T-helper 17 cell (primary cell): ENCODE measurements at places on chromosomes 2 and 18.

DNA sequence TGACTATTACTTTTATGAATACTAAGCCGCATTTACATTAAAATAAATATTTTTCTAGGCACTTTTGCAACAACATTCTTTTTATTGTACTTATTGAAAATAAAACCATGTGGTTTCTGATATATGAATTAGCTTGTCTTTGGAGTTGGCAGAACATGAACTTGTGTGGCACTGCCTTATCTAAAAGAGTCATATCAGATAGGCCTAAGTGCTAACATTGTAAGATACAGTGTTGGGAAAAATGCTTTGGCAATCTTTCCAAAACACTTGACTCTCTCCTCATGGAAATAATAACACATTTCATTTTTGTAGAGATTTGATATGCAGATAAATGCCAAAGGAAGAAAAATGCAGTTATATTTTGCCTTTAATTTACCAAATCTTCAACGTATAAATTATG is 191.7 kb downstream of the ERBB4 start:
- DNase-seq, result no peak

- no peak for DNase-seq
These were observed 164.1 kb downstream of the KIAA1328 start for GRCh38 chr18:36993068-36993467.

DNA sequence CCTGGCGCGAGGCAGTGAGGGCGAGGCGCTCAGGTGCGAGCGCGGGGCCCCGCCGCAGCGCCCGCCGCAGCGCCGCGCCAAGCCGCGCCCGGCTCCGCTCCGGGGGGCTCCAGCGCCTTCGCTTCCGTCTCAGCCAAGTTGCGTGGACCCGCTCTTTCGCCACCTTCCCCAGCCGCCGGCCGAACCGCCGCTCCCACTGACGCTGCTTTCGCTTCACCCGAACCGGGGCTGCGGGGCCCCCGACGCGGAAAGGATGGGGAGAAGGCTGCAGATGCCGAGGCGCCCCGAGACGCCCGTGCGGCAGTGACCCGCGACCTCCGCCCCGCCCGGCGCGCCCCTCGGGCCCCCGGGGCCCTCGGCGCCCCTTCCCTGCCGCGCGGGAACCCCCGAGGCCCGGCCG is 328 bp upstream of the INHBB start:
- no peak for DNase-seq

DNA sequence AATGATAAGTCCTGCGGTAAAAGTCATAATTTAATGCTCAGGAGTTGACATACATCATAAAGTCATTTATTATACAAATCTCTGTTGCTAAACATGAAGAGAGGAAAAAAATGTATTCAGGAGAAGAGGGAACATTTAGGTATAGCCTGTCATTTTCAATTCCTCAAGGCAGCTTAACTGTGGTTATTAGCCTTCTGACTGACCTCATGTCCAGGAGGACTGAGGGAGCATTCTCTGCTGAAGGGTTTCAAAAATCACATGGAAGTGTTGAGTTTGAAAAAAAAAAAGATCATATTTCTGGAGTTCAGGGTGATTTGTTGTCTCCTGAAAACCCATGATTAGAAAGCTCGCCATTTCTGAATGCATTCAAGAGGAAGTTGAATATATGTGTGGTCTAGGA is 1371.1 kb upstream of the LRRTM1 start:
- DNase-seq, result no peak

DNA sequence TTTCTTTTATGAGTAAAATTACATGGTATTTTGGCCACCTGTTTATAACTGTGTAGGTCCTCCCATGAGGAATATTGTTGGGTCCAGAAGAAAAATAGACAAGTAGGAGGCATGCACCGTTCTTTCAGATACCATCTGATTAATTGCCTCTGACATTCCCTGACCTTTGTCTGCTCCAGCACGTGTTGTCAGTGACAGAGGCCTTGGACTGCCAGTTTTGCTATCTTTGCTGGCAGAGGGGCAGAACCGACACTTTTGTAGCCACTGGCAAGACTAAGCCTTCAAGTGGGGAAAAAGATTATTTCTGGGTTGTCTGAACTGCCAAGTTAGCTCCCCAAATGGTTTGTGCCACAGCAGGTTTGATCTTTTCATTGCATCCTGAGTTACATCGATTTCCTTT is 276.9 kb downstream of the CAMKMT start:
- DNase-seq, result no peak

GRCh38 chr2:165192729-165193128 is 11.1 kb downstream of the SCN3A start:
- DNase-seq, result no peak

- no peak for DNase-seq
These were observed 1231.2 kb upstream of the ZEB2 start for GRCh38 chr2:145751155-145751554.

DNA sequence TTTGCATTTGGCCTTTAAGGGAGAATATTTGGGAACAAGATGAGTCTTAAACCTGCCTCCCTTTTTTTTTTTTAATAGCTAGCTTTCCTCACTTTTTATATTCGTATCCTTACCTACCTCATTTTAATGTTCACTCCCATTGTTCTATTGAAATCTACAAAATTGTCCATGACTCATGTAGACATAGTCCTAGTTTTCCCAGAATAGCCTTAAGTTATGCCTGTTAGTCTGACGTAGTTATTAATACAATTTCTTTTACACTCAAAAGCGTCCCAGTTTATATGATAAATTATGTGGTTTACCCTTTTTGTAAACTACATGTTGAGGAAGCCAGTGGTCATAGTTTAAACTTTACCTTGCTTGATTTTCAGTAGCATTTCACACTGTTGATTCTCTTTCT is 73.4 kb downstream of the UBR3 start:
- DNase-seq, result no peak

DNA sequence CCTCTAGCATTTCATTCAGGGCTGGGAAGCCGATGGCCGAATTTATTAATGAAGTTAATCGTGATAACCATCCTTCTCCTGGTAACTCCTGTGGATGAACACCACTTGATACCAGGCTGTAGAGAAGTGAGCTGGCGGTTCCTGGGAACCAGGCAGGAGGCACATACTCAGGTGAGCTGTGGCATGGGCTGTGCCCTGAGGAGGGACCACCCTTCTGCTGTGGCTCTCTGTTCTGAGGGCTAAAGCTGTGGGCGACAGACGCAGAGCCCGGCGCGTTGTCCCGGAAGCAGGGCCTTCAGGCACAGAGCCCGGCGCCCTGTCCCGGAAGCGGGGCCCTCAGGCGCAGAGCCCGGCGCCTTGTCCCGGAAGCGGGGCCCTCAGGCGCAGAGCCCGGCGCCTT is 462.3 kb upstream of the SALL3 start:
- DNase-seq, result no peak

DNA sequence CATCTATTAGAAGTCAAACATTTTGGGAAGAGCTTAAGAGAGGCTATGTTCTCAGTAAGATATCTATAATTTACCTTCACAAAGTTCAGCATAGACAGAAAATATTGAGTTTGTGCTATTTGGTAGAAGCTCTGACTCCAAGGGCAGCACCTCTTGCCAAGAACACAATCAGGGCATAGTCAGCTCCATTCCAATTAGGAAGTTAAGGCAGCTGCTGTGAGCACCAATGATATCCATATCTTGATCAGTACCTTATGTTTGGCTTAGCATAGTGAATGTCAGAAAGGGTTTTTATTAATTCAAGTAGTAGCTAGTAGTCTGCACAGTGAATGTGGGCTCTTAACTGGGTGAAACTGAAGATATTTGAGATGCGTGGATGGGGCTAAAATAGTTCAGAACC is 86.4 kb upstream of the SPRED2 start:
- DNase-seq, result no peak

- no peak for DNase-seq
These were observed 148.8 kb downstream of the SMAD7 start for GRCh38 chr18:48801728-48802542.

DNA sequence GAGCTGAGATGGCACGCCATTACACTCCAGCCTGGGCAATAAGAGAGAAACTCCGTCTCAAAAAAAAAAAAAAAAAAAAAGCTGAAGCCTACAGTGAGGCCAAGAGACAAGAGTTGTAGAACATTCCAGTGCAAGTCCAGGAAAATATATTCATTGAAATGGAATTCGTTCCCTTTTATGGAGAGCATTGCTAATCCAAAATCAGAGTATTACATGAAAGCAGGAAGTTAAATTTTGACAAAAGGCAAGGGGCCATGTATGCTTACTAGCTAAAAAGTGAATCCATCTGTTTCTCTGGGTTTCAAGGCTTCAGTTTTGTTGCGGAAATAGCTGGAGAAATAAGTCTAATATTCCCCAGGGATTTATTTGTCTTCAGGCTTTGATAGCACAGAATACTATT is 471.7 kb downstream of the THSD7B start:
- DNase-seq, result no peak

GRCh38 chr2:27655155-27655951 is 8.1 kb downstream of the SUPT7L start:
- no peak for DNase-seq

GRCh38 chr2:141522048-141522447 is 608.8 kb downstream of the LRP1B start:
- DNase-seq, result no peak

GRCh38 chr2:66084948-66085590 is 349.9 kb upstream of the MEIS1 start:
- DNase-seq, result no peak

DNA sequence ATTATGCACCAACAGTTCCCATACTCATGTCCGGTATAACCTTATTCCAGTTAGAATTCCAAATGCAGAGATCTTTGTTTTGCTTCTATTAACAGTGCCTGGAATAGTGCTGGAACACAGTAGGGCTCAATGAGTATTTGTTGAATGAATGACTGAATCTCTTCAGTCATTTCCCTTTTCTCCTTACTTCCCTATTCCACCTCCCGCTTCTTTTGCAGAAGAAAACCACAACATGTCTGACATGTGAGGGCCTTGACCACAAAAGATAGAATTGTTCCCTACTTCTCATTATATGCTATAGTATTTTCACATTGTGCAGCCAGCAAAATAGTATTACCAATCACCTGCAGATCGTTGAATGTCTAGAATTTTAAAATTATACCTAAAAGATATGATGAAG is 19.5 kb upstream of the HNRNPLL start:
- no peak for DNase-seq

- DNase-seq, result no peak
These were observed 76.5 kb downstream of the CYBRD1 start for GRCh38 chr2:171598713-171599319.

- no peak for DNase-seq
These were observed 112.3 kb upstream of the ZNF521 start for GRCh38 chr18:25464227-25464626.

DNA sequence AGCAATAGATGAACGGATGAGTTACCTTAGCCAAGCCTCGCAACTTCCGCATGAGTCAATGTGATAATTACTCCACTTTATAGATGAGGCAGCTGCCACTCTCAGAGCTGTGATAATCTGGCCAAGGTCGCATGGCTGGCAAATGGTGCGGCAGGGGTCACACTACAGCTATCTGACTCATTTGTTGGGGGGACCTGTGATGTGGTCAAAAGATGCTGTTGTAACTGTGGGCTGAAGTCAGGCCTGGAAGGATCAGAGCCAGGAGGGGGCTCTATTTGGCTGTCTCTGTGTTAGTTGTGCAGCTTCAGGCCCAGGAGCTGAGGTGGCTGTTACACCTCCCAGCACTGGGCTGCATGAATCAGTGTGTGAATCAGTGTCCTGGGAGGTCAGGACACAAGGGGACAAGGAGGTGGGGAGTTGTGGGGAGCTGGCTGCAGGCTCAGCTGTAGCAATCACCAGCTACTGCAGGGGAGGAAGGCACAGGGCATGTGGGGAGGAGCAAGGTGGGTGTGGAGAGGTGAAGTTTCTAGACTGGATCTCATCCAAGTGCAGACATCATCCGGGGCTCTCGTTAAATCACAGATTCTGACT is 33.1 kb downstream of the NGEF start:
- DNase-seq, result no peak

DNA sequence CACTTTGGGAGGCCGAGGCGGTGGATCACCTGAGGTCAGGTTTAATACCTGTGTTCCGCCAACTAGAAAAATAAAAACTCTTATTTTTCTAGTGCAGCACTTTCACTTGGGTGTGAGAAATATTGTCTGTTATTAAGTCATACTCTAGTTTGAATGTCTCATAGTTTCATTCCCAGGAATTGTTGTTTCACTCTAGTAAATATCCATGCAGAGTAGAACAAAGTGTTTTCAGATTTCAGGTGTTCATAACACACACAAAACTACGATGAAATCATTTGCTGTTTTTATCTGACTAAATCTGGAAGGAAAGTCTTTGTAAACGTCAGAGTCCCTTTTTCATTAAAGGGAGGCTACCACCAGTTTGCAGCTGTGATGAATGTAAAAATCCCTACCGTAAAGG is 4.0 kb downstream of the FAM117B start:
- DNase-seq, result no peak

- no peak for DNase-seq
These were observed 28.5 kb upstream of the PGAP1 start for GRCh38 chr2:196955036-196955435.

- no peak for DNase-seq
These were observed 42.4 kb upstream of the MTIF2 start for GRCh38 chr2:55311444-55311870.

DNA sequence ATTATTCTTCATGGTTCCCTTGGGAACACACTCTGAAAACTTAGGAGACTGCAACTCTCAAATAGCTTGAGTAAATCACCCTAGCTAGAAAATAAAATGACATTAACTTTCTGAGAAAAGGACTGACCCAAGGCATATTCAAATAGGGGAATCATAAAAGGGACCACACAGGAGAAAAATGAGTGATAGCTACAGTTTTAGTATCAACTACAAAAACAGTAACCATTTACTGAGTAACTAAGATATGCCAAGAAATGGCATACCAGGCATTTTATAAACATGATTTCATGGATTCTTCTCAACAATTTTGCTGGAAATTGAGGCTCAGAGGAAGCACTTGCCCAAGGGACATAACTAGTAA is 84.5 kb downstream of the AFF3 start:
- DNase-seq, result no peak

GRCh38 chr2:136065907-136066306 is 52.0 kb downstream of the CXCR4 start:
- no peak for DNase-seq

DNA sequence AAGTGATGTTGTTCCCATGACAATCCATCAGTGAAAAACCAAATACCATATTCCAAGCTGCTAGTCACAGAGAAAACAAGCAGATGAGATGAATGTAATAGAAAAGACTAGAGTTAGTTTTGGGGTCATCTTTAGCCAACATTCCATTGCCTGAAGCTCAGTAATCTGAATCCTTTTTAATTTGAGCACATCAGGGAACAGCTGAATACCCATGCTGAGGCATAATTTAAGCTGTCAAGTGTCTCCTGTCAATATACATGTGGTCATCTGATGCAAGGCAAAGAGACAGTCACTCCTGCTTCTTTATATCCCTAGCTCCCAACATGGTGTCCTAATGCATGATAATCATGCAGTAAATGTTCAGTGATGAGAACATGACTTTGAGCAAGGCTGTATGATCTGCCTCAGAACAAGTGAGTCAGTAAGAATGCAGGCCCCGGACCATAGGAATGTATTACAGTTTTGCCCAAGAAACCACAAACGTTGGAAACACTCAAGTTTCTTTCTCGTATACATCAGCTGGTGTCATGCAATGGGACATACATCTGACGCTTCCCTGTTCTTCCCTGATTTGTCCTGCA is 48.0 kb downstream of the CDK15 start:
- no peak for DNase-seq
